ENCODE measurements at places on chromosomes 13 and 19.

DNA sequence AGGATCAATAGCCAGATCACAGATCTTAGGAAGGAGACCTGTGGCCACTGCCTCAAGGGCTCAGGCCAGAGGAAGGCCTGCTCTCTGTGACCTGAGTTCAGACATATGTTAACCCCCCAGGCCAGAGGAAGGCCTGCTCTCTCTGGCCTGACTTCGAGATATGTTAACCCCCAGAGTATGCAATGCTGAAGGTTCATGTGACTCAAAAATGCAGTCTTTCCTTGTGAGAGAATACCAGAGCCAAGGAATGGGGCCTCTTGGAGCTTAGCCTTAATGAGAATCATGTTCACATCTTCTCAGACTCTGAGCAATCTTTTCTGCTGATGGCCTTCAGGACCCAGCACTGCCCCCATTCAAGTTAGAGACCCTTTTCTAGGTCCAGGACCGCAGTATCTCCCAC lies 36.7 kb downstream of the MBNL2 start:
- peak; percentile 58 for DNase-seq

- no peak for DNase-seq
Observed at GRCh38 chr13:36431204-36432105, 840 bp upstream of the CCNA1 start.

DNA sequence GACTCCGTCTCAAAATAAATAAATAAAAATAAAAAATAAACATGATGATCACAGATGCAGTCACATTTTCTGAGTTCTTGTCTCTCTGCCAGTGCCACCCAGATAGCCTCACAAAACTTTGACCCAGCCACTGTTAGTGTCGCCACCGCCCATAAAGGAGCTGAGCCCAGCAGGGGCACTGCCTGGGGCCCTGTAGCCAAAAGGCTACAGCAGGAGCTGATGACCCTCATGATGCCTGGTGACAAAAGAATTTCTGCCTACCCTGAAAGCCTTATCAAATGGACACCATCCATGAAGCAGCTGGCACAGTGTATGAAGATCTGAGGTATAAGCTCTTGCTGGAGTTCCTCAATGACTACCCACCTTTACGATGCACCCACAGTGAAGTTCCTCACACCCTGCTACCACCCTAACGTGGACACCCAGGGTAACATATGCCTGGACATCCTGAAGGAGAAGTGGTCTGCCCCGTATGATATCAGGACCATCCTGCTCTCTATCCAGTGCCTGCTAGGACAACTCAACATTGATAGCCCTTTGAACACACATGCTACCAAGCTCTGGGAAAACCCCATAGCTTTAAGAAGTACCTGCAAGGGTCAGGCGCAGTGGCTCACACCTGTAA lies 18.3 kb downstream of the ZNF587 start:
- no peak for DNase-seq

GRCh38 chr13:97372936-97373335 lies 61.0 kb upstream of the RAP2A start:
- DNase-seq = no peak

DNA sequence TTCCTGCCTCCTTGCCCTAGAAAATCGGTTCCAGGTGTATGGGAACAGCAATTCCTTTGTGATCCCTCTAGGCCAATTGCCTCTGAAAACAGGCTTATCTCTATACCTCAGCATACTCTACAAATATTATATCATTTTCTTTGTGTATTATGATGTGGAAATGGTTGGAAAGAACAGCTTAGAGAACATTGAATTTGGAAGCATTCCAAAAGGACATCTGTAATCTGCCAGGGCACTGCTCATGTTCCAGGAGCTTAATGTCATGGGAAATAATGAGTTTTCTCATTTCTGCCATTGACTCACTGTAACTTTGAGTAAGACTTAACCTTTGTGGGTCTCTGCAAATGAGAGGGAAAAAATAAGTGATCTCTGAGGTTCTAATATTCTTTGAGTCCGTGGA lies 147.3 kb downstream of the UFM1 start:
- peak; percentile 7 for DNase-seq

- no peak for DNase-seq
Observed at GRCh38 chr19:35100588-35101533, 14.8 kb upstream of the FXYD3 start.

DNA sequence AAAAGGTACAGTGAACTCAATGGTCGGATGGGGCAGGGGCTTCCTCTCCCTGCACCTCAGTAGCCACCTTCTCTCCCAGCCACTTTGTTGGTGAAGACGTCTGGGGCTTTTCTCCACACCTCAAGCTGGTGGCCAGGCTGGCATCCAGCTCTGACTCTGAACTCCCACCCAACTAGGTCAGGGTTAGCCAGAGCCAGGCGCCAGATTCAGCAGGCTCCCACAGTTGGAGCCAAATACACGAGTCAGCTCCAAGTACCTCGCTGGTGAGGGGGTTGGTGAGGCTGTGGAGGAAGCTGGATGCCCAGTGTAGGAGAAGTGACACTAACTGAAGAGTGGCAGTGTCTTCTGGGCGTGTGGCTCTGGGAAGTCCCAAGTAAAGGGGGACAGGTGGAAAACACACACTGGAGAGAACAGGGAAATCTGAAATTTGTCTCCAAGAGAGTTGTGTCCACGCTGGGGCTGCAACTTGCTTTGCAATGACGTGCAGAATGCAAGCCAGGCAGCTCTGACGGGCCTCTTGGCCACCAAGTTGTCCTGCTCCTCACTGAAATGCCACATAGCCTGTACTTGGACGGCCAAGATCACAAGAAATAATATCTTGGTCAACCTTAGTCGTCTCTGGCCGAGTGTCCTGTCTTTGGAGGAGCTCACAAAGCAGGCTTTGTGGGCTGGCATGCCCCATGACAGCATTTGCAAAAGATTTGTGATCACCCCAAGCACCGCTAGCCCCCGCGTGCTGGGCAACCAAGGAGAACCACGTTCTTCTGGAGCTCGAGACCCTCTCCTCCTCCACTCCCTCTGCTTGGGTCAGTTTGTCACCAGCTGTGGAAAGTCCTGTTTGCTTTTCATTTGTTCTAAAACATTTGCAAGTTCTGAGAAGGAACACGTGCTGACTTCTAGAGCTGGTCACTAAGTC lies 18.1 kb downstream of the SLC7A1 start:
- no peak for DNase-seq

GRCh38 chr19:44587963-44588770 lies 25.2 kb upstream of the IGSF23 start:
- peak; percentile 89 for DNase-seq

GRCh38 chr13:113916330-113916815 lies 52.5 kb upstream of the GAS6 start:
- peak; percentile 61 for DNase-seq

DNA sequence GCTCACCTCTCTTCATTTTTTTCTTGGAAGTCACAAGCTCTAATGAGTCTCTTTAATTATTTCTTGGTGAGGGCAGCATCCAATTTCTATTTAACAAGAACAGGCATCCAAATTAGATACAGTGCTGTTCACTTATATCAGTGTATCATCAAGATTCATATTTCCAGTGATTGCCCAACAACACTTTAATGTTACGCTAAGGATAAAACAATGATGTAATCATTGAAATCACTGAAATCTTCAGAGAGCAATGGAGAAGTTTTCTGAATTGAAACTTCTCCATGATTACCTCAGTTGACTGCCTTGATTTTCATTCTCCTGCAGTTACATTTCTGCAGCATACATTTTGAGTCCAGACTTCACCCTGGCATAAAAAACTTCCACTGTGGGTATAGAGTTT lies 17.1 kb upstream of the LRCH1 start:
- no peak for DNase-seq

- peak; percentile 49 for DNase-seq
Observed at GRCh38 chr13:109412283-109412901, 374.0 kb downstream of the IRS2 start.

GRCh38 chr13:29284726-29285125 lies 310.8 kb downstream of the SLC7A1 start:
- DNase-seq = no peak

- DNase-seq = peak; percentile 29
Observed at GRCh38 chr19:39497996-39498797, 550 bp upstream of the DLL3 start.

GRCh38 chr19:18795540-18795939 lies 4.4 kb upstream of the COMP start:
- peak; percentile 22 for DNase-seq

- no peak for DNase-seq
Observed at GRCh38 chr13:83867708-83868107, 14.6 kb downstream of the SLITRK1 start.

DNA sequence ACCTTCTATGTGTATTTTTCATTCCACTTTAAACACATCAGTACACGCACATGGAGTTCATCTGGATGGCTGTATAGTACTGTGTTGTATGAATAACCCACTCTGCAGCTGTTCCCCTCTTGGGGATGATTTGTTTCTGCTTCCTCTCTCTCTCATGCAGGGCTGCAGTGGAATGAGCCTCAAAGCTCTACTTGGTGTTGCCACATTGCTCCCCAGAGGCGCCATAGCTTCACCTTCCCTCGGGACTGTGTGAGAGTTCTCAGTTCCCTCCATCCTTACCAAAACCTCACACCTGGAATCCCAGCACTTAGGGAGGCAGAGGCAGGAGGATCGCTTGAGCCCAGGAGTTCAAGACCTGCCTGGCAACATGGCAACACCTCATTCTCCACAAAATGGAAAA lies 28.4 kb upstream of the GPR183 start:
- DNase-seq = no peak

DNA sequence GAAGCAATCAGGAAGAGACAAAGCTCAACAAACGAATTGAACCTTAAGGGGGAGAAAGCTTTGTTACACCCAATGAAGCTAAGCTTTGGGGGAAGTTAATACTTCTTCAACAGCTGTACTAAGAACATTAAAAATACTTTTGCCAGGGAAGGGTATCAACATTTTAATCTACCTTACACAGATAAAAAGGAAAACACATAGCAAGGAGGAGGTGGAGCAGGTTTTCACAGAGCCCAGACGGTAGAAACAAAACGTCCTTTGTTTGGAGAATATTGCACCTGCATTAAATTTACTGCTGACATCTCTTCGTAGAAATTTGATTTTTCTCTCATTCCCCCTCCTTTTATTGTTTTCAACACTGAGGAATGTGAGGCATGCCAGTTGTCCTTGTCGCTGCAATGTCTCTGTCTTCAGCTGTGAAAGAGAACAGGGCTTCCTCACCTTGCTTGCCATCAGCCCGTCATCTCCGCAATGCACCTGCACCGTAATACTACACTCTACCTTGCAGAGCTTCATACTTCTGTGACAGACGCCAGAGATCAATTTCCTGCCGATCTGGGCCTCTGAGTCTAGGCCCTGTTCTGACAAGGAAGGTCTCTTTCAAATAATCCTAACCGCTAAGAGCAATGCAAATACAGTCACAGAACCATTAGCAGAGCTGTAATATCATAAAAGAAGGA lies 270.8 kb downstream of the SPRY2 start:
- DNase-seq = no peak

GRCh38 chr13:28537171-28537570 lies 42.2 kb upstream of the FLT1 start:
- DNase-seq = no peak

DNA sequence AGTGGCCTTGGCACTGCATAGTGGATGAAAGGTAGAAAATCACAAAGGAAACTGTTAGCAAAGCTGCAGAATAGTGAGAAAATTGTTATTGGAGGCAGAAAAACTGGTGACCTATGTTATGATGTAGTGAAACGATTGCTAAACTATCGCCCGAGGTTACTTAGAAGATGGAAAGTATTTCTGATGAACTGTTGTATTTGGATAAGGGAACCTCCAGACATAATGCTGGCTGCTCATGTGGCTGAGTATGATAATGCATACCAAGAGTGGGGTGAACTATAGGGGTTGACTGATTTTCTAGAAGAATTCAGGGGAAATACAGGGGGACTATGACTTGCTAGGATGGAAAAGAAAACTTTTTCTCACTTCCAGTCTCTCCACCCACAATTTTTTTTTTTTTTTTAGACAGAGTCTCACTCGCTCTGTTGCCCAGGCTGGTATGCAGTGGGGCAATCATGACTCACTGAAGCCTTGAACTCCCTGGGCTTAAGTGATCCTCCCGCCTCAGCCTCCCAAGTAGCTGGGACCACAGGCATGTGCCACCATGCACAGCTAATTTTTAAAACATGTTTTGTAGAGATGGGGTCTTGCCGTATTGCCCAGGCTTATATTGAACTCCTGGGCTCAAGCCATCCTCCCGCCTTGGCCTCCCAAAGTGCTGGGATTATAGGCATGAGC lies 4.4 kb upstream of the EID2 start:
- peak; percentile 32 for DNase-seq

DNA sequence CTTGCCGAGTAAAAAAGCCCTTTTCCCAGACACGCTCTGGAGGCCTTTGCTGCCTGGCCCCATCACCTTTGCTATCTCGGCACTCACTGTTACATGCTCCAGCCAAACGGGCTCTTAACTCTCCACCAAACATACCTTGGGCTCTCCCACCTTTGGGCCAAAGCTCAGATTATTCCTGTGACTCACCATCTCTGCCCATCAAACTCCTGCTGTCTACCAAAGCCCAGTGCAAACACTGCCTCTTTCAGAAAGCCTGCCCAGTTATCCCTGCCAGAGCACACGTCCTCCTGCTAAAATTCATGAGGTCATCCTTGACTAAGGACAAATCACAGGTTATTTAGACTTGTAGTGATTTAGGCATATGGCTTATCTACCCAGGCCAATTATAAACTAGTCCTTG lies 48.1 kb upstream of the SERPINE3 start:
- DNase-seq = no peak

GRCh38 chr19:38003438-38004185 lies 96.6 kb downstream of the SIPA1L3 start:
- DNase-seq = peak; percentile 89

GRCh38 chr19:41695745-41696144 lies 7.7 kb upstream of the CEACAM7 start:
- no peak for DNase-seq

DNA sequence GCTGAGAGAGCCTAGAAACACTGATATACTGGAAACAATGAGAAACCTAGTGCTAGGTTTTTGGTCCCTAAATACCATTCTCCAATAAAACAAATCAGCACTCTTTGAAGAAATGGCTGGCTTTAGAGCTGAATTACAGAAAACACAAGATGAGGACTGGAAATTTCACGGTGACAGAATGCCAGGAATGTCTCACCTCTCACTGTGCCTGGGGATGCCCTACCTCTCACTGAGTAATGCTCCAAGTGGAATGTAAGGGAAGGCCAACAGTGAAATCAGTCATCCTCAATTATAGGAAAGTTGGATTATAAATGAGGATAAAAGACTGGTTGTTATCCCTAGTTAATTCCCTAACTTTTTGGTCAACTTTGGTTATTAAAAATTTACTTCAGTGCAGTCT lies 259.0 kb downstream of the NALCN start:
- DNase-seq = no peak

All from fibroblast of pulmonary artery (primary cell).